Left kidney (tissue), 8 donors: ENCODE measurements at places on chromosomes 2 and 18. TPM values are rescaled to one million over a fixed set of nuclear protein-coding genes. Genes with fewer than 3 reads are reported as not detected.

DNA sequence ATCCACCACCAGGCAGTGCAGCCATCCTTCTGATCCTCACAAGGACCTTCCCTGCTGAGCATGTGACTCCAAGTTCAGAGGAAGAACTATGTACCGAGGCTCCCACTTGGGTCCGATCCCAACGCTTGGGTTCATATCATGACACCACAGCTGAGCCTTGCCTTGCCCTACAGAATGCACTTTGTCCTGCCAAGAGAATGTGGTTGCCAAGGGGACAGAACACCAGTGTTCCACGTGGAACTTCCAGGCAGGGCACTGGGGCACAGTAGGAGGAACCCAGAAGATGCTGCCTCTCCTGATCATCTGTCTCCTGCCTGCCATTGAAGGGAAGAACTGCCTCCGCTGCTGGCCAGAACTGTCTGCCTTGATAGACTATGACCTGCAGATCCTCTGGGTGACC is at the start of gene TEX51:
Gene TEX51 (plus strand): TSS at position 255 of the 400 bp plus-strand sequence. CDS start 29 bp downstream, at position 284.
- no peak for DNase-seq

DNA sequence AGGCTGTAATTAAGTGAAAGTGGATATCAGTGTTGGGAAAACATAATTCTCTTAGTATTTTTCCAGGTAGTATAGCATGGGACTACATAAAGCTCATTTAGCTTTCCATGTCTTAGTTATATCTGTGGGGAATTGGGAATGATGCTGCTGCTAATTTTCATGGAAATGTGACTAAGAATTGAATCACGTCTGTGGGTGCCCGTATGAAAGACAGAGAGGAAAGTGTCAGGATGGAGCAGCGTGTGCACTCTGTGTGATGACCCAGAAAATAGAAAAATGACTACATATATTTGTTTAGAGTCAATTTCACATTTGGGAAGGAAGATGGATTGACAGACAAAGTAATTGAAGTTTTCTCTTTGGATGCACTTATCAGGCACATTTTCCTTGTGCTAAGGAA is 212.1 kb downstream of the PTPRM start:
- no peak for DNase-seq

DNA sequence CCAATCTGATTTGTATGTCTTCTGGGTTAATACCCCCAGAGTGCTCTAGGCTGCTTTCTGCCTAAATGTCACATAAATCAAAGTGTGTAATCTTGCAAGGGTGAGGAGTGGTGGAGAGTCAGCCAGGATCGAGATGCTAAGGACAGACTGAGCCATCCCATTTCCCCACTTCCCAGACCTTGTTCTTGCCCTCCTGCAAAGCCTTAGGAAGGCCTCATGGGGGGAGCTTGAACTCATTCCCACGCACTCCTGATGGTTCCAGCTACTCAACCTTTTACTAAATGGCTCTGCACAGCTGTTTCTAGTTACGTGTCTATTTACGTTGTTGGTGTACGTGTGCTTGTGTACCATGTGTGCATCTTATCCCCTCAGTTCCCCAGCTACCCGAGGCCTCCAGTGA is 423.6 kb upstream of the TNP1 start:
- DNase-seq, result no peak

- no peak for DNase-seq
These were observed 3.5 kb upstream of the B3GNT7 start for GRCh38 chr2:231391981-231392380.

GRCh38 chr2:3001615-3002560 is 375.7 kb downstream of the EIPR1 start:
- peak; percentile 42 for DNase-seq

GRCh38 chr2:38123911-38124310 is 48.0 kb upstream of the CYP1B1 start:
- DNase-seq, result no peak

GRCh38 chr2:72770879-72771461 is 54.9 kb downstream of the EXOC6B start:
- DNase-seq, result peak; percentile 70

Gene CFAP221
- polyA plus RNA-seq, result 38.8 TPM

Gene NOL4
- 2.8 TPM for polyA plus RNA-seq

Gene CNDP1
- polyA plus RNA-seq, result 1.6 TPM

Gene MGAT4A
- polyA plus RNA-seq, result 33.4 TPM

Gene VSNL1
- polyA plus RNA-seq, result 4.4 TPM

Gene FIGN
- polyA plus RNA-seq, result 14.1 TPM

Gene MAIP1
- polyA plus RNA-seq, result 33.5 TPM
